ENCODE measurements at places on chromosomes 16 and 17.

GRCh38 chr17:80956321-80957190, 35.1 kb upstream of the CHMP6 start:
- DNase-seq = no peak

GRCh38 chr17:2844416-2844815, 48.2 kb downstream of the RAP1GAP2 start:
- no peak for DNase-seq

DNA sequence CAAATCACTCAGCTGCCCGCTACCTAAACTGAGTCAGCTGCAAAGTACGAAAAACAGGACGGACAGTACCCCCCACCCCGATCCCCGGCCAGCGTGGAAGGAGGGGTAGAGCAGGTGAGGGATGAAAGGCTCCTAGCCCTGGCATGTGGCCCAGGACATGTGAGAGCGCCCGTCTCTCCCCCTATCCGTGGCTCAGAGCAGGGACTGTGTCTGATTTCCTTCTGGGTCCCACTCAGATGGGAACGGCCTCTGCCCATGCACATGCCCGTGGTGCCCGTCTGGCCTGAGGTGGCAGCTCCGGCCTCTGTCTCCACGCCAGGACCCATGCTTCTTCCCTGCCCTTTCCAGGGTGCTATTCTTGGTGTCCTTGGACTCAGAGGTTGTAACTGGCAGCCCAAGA, 30.2 kb upstream of the RASD1 start:
- no peak for DNase-seq

- DNase-seq = no peak
These were observed 6.0 kb upstream of the TBC1D3B start for GRCh38 chr17:36182176-36183000.

DNA sequence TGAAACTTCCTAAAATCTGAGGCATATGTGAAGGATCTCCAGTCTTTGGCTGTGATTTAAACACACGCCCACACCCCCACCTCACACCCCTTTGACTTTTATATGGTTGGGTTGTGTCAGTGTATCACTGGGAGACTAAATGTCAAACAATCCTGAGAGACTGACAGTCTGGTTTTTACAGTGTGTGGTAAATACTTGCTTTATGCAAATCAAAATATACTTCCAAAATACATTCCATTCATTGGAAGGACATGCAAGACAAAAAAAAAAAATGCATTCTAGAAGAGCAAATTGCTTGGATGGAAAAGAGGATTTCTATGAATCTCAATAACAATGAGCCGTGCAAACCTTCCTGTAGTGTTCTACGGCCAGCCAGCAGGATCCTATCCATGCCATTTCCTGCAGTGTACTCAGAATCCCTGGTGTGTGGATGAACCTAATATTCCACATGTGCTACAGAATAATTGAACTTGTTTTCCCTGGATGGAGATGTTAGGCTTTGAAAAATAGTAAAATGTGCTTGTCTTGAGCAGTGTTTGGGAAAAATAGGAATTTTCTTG, 602.1 kb upstream of the GOT2 start:
- no peak for DNase-seq

GRCh38 chr17:55278173-55278961, 13.6 kb downstream of the HLF start:
- no peak for DNase-seq

- DNase-seq = no peak
These were observed 243.0 kb upstream of the N4BP1 start for GRCh38 chr16:48852951-48853350.

DNA sequence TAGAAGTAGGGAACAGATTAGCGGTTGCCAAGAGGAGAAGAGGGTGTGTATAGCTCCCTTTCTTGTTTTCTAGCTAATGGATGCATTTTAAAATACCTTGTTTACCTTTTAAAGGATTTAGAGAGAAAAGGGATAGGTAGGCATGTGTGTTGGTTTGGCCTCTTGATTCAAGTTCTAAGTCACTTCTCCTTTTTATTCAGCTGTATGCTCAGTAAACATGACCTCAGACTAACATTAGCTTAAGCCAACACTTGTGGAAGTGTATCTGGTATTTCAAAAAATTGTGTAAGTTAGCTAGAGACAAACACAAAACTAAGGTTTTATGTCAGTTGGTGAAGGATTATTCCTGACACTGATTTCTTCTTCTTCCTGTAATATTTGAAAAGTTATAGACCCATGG, 204.1 kb upstream of the NOG start:
- DNase-seq = no peak

GRCh38 chr16:23124315-23124714, 24.9 kb downstream of the USP31 start:
- no peak for DNase-seq

GRCh38 chr17:7930841-7931631, 710 bp downstream of the TRAPPC1 start:
- no peak for DNase-seq

DNA sequence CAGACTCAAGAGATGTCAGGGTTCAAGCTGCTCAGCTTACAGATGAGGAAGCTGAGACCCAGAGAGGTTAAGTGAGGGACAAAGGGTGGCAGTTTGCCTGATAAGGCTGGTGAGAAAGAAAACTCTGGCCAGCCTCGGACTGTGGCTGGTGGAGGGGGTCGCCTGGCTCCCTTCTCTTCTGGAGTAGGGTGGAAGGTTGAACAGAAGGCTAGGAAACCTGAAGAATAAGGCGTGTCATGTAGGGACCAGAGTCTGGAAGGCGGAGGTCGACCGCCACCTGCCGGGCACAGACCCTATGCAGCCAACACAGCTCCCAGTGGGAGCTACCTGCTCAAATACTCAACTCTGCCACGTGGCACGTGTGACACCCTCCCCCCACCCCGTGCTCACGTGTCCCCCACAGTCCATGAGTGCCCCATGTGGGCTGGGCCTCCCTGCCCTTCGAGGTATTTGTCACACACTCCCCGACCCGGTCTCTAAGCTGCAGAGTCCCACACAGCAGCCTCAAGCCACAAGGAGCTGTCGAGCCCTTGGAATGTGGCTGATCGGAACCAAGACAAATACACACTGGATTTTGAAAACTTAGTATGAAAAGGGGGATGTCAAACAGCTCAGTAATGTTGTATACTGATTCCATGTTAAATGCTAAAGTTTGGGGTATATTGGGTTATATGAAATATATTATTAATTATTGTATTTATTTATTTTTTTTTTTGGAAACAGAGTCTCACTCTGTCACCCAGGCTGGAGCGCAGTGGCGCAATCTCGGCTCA, 11.8 kb downstream of the HID1 start:
- DNase-seq = peak; percentile 51

DNA sequence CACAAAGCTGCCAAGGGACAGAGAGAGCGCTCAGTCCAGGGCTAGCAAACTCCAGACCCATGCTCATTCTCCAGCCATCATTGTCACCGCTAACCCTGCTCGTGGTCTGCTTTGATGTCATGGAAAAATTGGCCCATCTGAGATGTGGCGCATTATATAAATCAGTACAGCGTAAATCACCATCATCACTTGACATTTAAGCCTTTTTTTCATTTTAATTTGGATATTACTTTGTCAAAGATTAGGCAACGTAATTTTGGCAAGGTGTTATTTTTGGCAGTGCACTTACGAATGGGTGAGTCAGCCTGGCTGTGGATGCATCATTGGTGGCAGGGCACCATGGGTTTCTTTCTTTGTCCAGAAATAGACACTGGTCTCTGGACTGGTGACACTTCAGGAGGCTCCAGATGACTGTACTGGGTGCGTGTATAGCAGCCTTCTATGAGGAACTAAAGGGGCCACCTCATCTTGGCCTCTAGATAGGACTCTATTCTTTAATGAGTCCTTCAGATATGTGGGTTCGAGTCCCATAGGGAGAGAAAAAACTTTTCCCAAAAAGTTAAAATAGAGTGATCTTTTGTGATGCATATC, 166.3 kb downstream of the MSI2 start:
- no peak for DNase-seq

DNA sequence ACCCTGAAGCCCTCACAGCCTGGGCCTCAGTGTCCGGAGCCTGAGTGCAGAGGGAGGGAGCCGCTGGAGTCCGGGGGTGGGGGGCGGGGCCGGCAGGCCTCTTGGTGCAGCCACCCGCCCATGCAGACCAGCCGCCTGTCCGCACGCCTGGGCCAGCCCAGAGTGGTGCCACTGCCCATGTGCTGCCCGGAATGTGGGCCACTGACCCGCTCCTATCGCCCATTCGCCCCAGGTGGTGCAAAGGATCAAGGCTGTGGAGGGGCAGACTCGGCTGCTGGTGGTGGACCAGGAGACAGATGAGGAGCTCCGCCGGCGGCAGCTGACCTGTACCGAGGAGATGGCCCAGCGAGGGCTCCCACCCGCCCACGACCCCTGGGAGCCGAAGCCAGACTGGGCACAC, 2.6 kb downstream of the NHERF2 start:
- DNase-seq = no peak

GRCh38 chr16:26530584-26531289, 536.0 kb upstream of the C16orf82 start:
- no peak for DNase-seq

- DNase-seq = no peak
These were observed 12.0 kb downstream of the SP2 start for GRCh38 chr17:47907932-47908562.

GRCh38 chr16:2926650-2926999, 14.9 kb downstream of the FLYWCH1 start:
- no peak for DNase-seq

GRCh38 chr17:74599023-74599399, 6.9 kb upstream of the CD300LD start:
- no peak for DNase-seq

GRCh38 chr16:56352351-56353053, 72.8 kb downstream of the AMFR start:
- no peak for DNase-seq

GRCh38 chr17:46773221-46773605, 45.3 kb downstream of the WNT3 start:
- DNase-seq = no peak

DNA sequence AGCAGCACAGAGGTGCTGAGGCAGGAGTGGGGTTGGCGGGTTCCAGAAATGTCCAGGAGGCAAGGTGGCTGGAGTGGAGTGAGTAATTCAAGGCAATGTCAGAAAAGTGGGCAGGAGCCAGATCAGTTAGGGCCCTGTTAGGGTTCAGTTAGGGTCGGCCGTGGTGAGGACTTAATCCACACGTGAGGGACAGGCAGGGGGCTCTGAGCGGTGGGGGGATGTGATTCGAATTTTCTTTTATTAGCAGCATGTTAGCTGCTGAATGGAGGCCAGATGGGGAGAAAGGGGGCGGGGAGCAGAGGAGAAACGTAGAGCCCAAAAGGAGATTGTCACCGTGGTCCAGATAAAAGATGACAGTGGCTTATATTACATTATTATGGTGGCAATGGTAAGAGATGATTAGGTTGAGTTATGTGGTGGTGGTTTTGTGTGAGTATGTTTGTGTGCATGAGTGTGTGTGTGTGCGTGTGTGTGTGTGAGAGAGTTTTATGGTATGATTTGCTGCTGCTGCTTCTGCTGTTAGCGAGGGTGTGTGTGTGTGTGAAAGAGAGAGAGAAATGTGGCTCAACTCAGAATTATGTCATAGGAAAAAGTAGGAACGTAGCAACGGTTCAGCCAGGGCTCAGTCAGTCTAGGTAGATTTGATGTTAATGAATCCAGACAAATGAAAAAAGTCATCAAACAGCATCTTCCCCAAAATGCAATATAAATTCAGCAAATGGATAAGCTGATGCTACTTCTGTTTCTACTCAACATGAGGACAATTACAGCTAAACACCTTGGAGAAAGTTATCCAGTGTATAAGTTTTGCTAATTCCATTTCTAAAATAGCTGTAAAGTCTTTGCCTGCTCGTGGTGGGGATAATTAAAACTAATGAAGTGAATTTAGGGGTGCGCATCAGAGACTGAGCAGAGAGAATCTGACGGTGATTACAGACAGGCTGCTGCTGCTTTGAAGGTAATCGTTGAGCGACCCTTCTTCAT, 390.6 kb downstream of the HAPSTR1 start:
- DNase-seq = no peak

- no peak for DNase-seq
These were observed 568.3 kb upstream of the SALL1 start for GRCh38 chr16:51719376-51719775.

DNA sequence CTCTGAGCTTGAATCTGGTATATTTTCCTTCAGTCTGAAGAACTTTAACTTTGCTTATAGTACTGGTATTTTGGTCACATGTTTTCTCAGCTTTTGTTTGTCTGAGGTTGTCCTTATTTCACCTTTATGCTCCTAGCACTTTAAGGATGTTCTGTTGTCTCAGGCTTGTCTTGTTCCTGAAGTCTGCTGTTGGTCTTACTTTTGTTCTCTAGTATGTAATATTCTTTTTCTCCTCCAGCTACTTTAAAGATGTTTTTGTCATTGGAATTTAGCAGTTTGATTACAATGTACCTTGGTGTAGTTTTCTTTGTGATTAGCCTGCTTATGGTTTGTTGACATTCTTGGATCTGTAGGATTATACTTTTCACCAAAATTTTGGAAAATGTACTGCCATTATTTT, 23.6 kb downstream of the RPTOR start:
- no peak for DNase-seq

GRCh38 chr17:29345066-29345465, 45.1 kb upstream of the TAOK1 start:
- DNase-seq = no peak

DNA sequence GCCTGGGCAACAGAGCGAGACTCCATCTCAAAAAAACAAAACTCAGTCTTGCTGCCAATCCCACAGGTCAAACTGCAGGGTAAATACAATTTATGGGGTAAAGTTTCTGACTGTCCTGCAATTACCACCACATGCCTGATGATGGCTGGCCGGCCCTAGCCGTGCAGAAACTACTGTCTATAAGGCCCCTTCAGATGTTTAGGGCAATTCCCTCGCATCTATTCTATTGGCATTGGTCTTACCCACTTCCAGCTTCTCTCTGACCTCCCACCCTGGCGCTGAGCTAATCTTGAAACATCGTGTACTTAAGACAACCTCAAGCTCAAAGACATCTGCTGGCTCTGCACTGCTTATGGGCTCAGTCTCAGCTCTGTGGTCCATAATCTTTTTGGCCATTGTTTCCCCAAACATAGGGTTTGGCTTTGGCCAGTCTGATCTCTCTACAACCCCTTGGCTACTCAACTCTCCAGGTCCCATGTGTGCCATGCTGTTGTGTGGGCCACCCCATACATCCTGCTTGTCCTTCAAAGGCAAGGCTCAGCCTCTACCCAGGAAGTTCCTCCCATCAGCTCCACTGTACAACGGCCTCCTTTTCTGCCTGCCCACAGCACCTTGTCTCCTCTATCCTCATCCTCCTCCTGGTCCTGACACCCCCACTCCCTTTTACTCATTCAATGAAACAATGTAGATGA, 16.6 kb downstream of the MAP3K14 start:
- no peak for DNase-seq

DNA sequence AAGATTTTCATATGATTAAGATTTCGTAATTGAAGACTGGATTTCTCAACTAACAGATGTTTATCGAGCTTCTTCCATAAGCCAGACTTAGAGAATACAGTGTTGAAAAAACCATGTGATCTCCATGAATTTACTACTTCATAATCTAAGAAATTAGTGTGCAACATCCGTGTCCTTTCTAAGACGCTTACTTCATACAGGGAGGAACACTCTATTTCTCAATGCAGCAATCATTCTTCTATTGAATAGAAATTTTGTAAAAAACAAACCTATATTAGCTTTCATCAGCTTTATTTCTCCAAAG, 946.3 kb downstream of the KCNJ2 start:
- no peak for DNase-seq

All from hematopoietic multipotent progenitor cell treated with erythropoietin and hydrocortisone succinate and interleukin-3 and kit ligand, for 15 days (in vitro differentiated cells).